Activated naive CD4-positive, alpha-beta T cell treated with anti-CD3 and anti-CD28 coated beads for 36 hours (primary cell): ENCODE measurements at places on chromosomes 2 and 18. TPM values are rescaled to one million over a fixed set of nuclear protein-coding genes. Genes with fewer than 3 reads are reported as not detected.

The ADD2 gene
- total RNA-seq = 42.9 TPM

The CREG2 gene
- total RNA-seq = not detected

The LRP2 gene
- total RNA-seq = 0.62 TPM

The PRKCE gene
- total RNA-seq = 9.4 TPM

The TEKT4 gene
- not detected for total RNA-seq

The PAX8 gene
- 2.0 TPM for total RNA-seq

The SATB2 gene
- total RNA-seq = 0.44 TPM

The POTEC gene
- total RNA-seq = not detected

The ALLC gene
- total RNA-seq = not detected

The CFC1 gene
- not detected for total RNA-seq

The DOK6 gene
- total RNA-seq = not detected

GRCh38 chr2:230583581-230583980, 129.1 kb upstream of the CAB39 start:
- no peak overlapping the region for H3K27ac ChIP-seq
- no peaks in the 10 kb centered on the region for H3K36me3 ChIP-seq
- no peak for DNase-seq
- H3K4me1 ChIP-seq = peaks cover 27% of the 10 kb centered on the region
- H3K27me3 ChIP-seq = no peaks in the 10 kb centered on the region

GRCh38 chr2:233329489-233330135, 22.0 kb downstream of the SAG start:
- no peak overlapping the region for H3K4me3 ChIP-seq
- H3K27me3 ChIP-seq = no peaks in the 10 kb centered on the region
- peaks cover 2% of the 10 kb centered on the region for H3K36me3 ChIP-seq
- H3K4me1 ChIP-seq = peaks cover 20% of the 10 kb centered on the region

DNA sequence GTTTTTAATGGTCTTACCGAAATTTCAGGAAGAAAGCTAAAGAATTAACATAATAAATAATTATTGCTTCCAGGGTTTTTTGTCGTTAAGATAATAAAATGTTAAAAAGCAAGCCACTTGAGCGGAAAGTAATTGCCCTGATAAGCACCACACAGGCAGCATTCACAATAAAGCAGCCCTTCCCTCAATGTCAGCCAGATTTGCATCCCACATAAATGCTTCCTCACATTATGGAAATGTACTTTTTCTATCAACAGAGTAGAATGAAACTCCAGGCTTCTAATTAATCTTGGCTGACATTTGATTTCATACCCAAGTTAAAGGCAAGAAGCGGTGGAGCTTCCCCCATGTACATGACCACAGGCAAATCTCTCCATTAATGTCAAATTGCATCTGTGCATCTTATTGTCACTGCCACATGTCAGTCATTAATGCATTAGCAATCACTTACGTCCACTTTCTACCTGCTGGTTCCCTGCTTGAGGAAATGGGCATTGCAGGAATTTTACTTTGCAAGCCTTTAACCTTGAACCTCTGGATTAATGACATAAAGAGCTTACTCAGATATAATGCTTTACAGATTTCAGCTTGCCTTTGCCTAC, 26.2 kb downstream of the PTPRM start:
- H3K36me3 ChIP-seq = no peaks in the 10 kb centered on the region
- no peak for DNase-seq
- no peak overlapping the region for H3K27ac ChIP-seq
- no peak overlapping the region for H3K4me3 ChIP-seq
- H3K4me1 ChIP-seq = no peaks in the 10 kb centered on the region
- H3K27me3 ChIP-seq = no peaks in the 10 kb centered on the region

- no peak for DNase-seq
- no peaks in the 10 kb centered on the region for H3K27me3 ChIP-seq
- no peak overlapping the region for H3K4me3 ChIP-seq
- H3K4me1 ChIP-seq = peaks cover 7% of the 10 kb centered on the region
- no peaks in the 10 kb centered on the region for H3K36me3 ChIP-seq
These were observed 123.2 kb downstream of the SMAD7 start for GRCh38 chr18:48827291-48828193.

DNA sequence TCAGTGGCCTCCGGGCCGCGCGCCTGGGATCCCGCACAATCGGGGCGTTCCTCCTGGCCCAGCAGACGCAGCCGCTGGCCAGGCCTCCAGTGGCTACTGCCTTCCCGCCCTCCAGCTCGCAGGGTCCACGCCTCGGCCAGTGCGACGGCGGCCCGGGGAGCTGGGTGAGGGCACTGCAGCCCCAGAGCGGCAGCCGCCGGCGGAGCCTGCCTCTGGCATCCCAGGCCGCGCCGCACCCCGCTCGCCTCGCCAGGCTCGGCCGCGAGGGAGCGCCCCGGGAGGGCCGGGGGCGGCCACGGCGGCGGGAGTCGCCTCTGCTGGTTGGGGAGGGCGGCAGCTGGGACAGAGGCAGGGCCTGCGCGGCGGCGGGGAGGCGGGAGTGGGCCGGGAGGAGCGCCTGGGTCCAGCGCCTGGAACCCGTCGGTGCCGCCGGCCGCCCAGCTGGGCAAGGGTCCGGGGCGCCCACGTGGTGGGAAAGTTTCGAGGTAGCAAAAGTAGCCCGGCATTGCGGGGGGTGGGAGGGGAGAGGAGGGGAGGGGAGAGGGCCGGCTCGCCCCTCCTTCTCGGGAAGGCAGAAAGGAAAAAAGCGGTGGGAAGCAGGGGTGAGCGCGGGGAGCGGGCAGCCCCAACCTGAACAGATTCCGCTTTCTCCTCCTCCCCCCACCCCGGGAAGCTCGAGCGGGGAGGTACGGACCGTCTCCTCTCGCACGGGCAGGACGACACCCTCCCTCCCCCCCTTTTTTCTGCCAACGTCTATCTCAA, 1.5 kb upstream of the INHBB start:
- H3K36me3 ChIP-seq = no peaks in the 10 kb centered on the region
- H3K27ac ChIP-seq = no peak overlapping the region
- no peak for DNase-seq
- H3K27me3 ChIP-seq = peaks cover 55% of the 10 kb centered on the region
- H3K4me1 ChIP-seq = peaks cover 13% of the 10 kb centered on the region

DNA sequence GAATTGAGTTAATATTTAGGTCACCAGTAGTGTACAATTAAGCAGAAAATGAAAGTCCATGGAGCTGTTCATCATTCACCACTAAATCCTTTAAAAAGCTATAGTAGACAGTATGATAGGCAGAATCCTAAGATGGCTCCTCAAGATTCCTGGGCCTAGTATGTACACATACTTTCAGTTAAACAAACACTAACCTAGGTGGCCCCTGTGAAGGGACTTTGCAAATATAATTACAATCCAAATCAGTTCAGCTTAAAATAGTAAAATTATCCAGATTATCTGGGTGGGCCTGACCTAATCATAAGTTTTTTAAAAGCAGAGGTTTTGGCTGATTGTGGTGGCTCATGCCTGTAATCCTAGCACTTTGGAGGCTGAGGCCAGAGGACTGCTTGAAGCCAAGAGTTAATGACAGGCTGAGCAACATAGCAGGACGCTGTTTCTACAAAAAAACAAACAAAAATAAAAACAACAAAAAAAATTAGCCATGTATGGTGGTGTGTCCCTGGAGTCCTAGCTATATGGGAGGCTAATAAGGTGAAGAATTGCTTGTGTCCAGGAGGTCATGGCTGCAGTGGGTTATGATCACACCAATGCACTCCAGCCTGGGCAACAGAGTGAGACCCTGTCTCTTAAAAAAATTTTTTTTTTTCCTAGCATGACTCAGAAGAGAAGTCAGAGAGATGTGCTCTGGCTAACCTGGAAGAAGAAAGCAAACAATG, 13.9 kb downstream of the MEX3C start:
- no peaks in the 10 kb centered on the region for H3K27me3 ChIP-seq
- H3K36me3 ChIP-seq = peaks cover 39% of the 10 kb centered on the region
- no peak overlapping the region for H3K4me3 ChIP-seq

- no peaks in the 10 kb centered on the region for H3K36me3 ChIP-seq
- H3K27ac ChIP-seq = no peak overlapping the region
- peaks cover 11% of the 10 kb centered on the region for H3K27me3 ChIP-seq
These were observed 100.2 kb downstream of the TNS1 start for GRCh38 chr2:217902379-217903141.

DNA sequence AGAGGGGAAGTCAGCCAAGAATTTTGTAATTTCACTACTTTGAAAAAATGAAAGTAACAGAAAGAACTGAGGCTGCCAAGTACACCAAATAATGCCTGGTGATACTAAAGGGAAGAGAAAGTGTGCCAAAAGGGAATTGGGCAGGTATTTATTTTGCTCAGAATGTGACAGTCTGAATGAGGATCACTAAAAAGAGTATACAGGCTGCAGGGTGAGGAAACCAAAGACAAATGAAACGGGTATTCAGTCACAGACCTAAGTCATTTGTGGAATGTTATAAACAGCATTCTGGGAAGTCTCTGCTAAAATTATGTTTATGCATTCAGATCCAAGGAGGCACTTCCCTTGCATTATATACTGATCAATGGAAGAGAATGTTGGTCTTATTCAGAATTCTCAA, 418.6 kb upstream of the SLC39A10 start:
- no peaks in the 10 kb centered on the region for H3K36me3 ChIP-seq
- H3K27me3 ChIP-seq = no peaks in the 10 kb centered on the region
- no peak overlapping the region for H3K4me3 ChIP-seq
- H3K27ac ChIP-seq = no peak overlapping the region
- H3K4me1 ChIP-seq = no peaks in the 10 kb centered on the region
- no peak for DNase-seq

DNA sequence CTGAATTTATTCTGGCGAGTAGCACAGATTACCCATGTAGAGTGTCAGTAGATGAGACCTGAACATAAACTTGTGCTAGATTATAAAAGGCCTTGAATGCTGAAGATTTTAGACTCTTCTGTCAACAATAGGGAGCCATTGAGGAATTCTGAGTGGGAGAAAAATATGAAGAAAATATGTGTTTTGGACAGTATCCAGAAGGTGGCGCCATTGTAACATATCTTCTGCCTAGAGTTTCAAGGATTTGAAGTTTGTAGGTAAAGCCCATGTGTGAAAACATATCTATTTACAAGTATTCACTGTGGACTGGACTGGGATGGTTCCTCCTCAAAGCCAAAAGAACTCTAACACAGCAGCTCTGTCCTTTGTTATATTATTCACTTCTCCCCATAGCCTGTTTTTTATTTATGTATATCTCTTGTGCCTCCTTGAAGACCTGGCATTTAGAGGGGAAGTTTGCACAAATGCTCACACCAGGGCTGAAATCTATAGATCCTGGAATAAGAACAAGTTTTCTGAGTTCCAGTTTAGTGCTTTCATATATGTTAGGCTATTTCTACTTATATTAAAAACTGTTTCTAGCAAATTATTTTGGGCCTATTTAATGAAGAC, 124.9 kb downstream of the RDH14 start:
- peak; percentile 38 for DNase-seq
- H3K36me3 ChIP-seq = no peaks in the 10 kb centered on the region
- H3K4me3 ChIP-seq = no peak overlapping the region

- no peaks in the 10 kb centered on the region for H3K27me3 ChIP-seq
- peaks cover 51% of the 10 kb centered on the region for H3K36me3 ChIP-seq
- H3K4me1 ChIP-seq = peaks cover 41% of the 10 kb centered on the region
- H3K27ac ChIP-seq = no peak overlapping the region
- no peak overlapping the region for H3K4me3 ChIP-seq
- DNase-seq = no peak
These were observed 1.6 kb downstream of the ZNF397 start for GRCh38 chr18:35242426-35242825.

DNA sequence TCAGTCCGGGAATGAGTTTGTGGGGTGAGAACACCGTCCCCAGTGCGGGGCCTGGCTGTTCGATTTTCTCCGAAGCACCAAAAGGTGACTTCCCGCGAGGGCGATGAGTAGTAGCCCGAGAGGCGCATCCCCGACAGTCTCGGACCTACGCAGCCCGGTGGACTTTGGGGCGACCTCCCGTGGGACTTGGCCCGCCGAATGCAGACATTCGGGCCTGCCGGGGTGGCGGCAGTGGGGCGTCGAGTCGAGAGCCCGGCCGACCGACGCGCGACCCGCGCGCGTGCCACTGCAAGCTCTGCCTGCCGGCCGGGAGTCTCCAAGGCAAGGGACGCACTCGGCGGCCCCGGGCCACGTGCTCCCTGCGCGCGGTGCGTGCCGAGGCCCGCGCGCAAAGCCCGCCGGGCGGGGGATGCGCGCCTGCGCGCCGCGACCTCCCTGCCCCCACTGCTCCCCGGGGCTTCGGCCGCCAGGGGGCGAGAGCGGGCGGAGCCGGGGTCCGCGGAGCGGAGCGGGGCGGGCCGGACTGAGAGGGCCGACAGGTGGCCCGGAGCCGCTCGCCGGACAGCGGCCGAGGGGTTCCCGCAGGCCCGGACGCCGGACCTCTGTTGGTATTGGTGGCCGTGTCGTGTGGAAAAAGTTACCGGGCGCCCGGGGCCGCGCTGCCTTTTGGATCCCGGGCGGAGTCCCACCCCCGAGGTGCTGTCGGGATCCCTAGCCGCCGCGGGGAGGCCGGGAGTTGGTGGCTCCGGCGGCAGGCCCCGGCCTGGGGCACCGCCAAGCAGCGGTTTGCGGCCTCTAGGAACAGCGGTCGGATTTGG, 1.9 kb downstream of the PTMA start:
- peak; percentile 83 for DNase-seq
- peaks cover 2% of the 10 kb centered on the region for H3K27me3 ChIP-seq
- H3K4me3 ChIP-seq = peak overlapping the region; percentile 97
- H3K36me3 ChIP-seq = peaks cover 43% of the 10 kb centered on the region
- peaks cover 33% of the 10 kb centered on the region for H3K4me1 ChIP-seq

DNA sequence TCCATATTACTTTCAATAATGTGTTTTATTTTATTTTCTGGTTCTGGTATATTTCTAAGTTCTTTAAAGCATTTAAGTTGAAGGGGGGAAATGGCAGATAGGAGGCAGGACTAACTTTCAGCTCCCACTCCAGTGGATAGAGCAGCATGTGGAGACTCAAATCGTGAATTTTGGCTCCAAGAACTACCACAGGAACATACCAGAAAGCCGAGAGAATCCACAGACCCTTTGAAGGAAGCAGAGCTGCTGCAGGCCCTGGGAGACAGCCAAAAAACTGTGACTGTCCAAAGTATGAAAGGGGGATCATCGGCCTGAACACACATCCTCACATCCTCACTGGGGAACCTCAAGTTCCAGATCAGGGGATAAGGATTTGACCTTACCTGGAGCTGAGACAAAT, 207.6 kb upstream of the VWC2L start:
- no peaks in the 10 kb centered on the region for H3K36me3 ChIP-seq
- H3K27me3 ChIP-seq = peaks cover 2% of the 10 kb centered on the region
- no peak for DNase-seq

- H3K27ac ChIP-seq = peak overlapping the region; percentile 81
- peak overlapping the region; percentile 78 for H3K4me3 ChIP-seq
- peaks cover 7% of the 10 kb centered on the region for H3K36me3 ChIP-seq
- peak; percentile 27 for DNase-seq
These were observed 1.0 kb upstream of the MAP4K4 start for GRCh38 chr2:101696272-101697123.
